T47D (cell line): ENCODE measurements at places on chromosomes 7 and 10.

GRCh38 chr10:21463436-21463835, 62.0 kb downstream of the SKIDA1 start:
- DNase-seq = no peak

- peak; percentile 76 for DNase-seq
Observed at GRCh38 chr7:79176859-79177477, 276.5 kb downstream of the MAGI2 start.

DNA sequence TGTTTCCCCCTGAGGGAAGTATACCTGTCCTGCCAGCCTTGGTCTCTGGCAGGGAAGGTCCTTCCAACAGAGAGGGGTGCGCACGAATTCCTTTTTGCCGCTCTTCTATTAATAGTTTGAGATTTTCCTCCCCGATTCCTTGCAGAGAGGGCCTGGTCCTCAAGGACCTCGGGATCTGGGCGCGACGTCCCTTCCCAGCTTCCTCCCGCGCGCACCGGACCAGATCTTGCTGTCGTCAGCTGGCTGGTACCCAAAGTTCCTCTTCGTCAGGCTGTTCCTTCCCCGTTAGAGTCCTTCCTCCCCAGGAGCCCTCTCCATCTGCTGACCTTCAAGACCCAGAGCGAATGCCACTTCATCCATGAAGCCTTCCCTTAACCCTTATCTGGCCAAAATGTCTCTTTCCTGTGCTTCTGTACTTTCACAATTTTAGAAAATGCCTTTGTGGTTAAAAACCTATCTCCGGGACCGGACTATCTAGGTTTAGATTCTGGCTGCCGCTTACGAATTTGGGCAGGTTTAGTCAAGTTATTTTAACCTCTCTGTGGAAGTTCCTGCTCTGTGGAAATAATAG, 851 bp upstream of the GOT1 start:
- DNase-seq = no peak

DNA sequence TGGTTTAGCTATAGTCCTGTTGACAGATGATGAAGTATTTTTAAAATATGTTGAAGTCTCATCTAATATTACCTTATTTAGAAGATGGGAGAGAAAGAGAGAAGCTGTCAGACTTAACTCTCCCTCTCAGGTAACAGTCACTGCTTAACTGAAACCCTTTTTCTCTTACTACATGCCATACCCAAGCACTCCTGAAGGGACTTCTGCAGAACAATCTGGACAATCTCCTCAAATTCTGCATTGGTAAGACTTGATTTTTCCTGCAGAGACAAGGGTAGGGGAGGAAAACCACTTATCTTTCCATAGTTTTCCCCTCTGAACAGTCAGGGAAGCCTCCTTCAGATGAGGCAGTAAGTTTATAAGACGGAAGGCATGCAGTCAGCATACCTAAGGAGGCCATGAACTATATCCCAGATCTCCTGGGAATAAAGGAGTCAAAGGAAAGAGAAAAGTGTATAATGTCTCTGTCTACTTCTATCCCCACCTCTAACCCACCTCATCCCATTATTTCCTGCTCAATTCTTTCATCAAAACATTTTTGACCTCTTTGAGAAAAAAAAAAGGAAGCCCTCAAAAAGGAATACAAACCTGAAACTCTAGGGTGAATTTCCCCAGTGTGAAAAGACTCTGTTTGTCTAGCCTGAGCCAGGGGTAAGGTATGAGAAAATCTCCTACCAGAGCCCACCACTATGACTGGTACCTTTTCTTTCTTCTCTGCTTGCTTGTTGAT, 9.4 kb downstream of the ZCWPW1 start:
- no peak for DNase-seq

DNA sequence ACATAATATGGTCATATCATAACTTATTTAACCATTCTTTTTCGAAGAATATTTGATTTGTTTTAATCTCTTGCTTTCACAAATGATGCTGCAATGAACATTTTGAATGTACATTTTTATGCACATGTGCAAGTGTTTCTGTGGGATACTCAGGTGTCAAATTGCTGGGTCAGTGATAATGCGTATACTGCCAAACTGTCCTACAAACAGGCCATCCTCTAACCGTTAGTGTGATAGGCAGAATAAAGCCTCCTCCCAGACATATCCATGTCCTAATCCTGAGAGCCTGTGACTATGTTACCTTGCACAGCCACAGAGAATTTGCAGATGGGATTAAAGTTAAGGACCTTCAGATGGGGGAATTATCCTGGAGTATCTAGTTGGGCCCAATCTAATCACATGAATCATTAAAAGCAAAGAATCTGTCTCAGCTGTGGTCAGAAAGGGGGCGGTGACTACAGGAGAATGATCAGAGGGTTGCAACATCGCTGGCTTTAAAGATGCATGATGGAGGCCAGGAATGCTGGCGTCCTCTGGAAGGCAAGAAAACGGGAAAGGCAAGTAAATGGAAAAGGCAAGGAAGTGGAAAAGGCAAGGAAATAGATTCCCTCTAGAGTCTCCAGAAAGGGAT, 46.7 kb downstream of the FZD1 start:
- DNase-seq = no peak

DNA sequence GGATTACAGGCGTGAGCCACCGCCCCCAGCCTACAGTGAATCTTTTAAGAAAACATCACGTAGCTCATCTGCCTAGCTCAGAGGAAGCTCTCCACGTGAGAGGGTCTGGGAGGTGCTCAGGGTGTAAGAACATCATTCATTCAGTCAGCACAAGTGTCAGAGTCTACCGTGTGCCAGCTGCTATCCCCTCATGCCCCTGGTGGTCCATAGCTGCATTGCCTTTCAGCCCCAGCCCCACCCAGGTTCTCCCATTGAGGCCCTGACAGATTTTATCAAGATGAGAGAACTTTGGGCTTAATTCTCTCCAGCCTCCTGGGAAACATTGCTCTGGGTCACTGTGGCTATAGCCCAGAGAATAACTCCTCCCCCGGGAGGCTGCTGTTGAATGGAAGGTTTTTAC, 45.1 kb downstream of the ZNF503 start:
- no peak for DNase-seq
